ENCODE measurements at places on chromosomes 2 and 18.

- no peak for DNase-seq
These were observed 663.1 kb downstream of the ERBB4 start for GRCh38 chr2:211875488-211875887.

- no peak for DNase-seq
These were observed 29.4 kb downstream of the TMEM18 start for GRCh38 chr2:647691-648231.

- DNase-seq: no peak
These were observed 123.2 kb upstream of the DNAJC10 start for GRCh38 chr2:182592691-182593393.

- DNase-seq: no peak
These were observed 269.8 kb upstream of the ID2 start for GRCh38 chr2:8412082-8412481.

DNA sequence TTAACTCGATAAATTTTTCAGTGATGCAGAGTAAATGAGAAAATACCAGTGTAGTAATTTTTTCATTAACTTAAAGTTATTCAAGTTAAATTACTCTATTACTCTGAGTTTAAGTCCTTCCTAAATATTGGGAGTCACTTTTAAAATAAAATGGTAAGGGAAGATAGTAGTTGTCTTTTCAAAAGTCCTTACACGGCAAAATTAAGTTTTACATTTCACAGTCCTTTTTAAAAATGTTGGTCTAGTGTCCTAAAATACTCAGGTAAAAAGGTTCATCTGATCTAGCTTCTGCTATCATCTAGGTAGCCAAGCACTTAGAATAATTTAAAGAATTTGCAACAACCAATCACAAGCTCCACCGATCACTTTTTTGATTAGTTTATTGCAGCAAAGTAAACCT lies 146.9 kb downstream of the MEMO1 start:
- DNase-seq: no peak

DNA sequence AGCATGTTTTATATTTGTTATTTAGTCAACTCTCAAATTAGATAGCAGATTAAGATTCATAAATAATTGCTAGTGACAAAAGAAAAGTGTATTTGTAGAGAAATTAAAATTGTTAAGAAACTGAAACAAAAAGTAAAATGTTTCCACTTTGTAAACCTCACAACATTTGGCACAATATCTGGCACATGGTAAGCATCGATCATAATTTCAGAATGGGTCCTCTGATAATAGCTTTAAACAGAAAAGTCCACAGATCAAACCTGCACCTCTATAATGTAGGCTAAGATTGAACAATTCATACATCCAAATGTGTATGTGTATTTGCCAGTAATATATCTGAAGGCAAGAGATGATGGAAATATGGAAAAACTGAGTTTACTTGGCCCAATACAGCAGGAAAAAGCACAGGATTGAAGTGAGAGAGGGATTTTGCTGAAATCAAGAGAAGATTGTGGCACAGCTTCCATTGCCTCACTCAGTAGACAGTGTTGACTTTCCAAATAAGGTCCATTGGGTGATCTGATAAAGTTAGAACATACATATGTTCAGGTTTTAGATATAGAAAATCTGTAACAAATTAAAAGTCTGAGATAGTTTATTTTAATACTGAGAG lies 39.4 kb downstream of the COBLL1 start:
- no peak for DNase-seq
